ENCODE measurements at places on chromosomes 3 and 15.

DNA sequence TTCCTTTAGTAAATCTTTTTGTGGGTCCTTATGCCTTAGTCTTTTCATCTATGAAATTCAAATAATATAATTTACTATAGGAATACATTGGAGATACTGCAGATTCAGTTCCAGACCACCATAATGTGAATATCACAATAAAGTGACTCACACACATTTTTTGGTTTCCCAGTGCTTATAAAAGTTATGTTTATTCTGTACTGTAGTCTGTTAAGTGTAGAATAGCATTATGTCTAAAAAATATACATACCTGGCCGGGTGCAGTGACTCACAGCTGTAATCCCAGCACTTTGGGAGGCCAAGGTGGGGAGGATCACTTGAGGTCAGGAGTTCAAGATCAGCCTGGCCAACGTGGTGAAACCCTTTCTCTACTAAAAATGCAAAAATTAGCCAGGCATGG lies 53.9 kb upstream of the PAQR5 start:
- DNase-seq = no peak

DNA sequence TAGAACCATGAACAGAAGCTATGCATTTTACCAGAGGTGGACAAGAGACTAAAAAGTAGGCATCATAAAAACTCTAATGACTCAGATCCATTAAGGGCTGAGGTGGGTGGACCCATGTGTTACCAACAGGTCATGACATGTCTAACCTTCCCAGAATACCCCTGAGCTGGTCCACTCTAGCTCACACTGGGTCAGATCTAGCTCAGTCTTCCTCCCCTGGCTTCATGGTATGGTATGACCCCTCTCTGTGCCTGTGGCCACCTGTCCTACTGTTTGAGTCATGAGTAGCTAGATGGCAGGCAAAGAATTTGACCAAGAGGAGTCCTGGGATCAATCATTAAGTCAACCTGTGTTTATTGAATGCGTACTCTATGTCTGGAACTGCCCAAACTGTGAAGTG lies 340.4 kb downstream of the EPHB1 start:
- DNase-seq = no peak

DNA sequence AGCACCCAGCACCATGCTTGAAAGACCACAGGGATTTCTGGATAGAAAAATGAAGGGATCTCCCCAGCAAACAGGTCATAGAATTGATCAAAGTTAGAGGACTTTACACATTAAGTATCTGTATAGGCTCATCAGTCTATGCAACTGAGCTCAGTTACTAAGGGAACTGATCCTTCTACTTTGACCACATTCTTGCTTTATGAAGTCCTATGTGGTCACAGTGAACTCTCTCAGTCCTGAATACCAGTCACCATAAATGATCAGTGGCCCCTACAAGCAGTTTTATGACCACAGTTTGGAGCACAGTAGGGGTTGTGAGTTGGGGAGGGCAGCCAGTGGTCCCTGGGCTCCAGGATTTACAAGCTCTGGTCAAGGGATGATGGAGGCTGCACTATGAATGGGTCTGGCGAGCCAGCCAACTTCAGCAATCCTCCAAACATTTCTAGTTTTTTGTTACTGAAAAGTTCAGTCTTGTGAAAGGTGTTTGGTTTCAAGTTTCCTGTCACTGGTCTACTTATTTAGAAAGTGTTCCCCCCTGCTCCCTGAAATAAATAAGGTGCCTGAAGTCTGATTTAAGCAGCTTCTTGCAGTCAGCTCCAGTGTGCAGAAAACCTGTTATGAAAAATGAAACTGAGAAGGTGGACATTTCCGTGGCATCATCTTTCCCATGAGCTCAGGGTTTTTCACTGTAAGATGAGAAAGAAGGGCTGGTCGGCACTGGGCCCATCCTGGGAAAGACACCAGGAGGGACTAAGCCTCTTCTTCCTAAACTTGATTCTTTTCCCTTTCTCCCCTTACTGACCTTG lies 75.5 kb downstream of the DAPK2 start:
- DNase-seq = no peak

DNA sequence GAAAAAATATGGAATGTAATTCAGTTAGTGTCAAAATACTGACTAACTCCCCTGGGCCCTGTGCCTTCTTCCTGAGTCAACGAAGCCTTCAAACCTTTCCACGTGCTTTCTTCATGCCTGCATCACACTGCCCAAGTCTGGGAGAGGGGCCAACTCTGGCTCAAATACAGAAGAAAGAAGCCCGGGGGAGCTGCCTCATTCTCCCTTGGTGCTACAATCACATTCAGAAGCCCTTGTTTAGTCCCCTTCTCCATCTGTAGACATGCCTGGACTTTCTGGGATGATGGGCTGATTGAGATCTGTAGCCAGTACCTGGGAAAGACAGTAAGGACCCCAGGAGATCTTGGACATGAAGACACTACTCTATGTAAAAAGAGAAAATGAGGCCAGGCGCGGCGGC lies 77.8 kb upstream of the GSK3B start:
- no peak for DNase-seq

DNA sequence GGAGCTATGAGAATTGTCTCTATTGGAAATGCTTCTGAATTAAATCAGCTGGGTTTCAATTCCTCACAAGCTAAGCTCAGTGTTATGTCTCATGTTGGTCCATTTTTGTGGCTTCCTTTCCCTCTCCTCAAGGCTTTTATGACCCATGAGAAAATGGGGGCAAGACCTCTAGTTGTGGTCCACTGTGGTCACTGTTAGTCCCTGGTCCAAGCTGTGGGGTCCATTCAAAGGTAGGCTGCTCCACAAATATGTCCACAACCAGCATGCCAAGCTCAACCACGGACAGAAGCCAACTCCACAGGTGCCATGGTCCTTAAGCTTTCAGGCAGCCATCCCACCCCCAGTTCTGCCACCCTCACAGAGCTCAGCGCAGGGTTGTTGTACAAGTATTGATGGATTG lies 14.9 kb upstream of the TPM1 start:
- DNase-seq = no peak

GRCh38 chr3:140159646-140160045 lies 224.7 kb downstream of the CLSTN2 start:
- no peak for DNase-seq

Measured in HuH-7.5 (cell line).